ENCODE measurements at places on chromosomes 4 and X.

DNA sequence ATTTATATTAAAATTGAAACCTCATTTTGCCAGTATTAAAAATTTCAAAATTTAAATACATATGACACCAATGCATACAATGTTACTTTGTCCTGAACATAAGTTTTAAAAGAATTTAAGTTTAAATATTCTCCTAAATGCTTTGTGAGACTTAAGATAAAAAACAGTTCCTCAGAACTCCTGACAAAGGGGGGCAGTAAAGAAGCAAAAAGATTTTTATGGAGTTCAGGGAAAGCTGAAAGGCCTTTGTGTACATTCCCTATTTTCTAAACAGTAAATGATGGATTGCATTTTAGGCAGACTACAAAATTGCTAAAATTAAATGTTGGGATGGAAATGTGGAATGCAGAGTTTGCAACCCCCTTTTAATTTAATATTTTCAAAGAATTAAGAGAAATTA, 81.7 kb downstream of the SNCA start:
- no peak for DNase-seq

- no peak for DNase-seq
Observed at GRCh38 chr4:163878336-163879121, 384.0 kb downstream of the TMA16 start.

DNA sequence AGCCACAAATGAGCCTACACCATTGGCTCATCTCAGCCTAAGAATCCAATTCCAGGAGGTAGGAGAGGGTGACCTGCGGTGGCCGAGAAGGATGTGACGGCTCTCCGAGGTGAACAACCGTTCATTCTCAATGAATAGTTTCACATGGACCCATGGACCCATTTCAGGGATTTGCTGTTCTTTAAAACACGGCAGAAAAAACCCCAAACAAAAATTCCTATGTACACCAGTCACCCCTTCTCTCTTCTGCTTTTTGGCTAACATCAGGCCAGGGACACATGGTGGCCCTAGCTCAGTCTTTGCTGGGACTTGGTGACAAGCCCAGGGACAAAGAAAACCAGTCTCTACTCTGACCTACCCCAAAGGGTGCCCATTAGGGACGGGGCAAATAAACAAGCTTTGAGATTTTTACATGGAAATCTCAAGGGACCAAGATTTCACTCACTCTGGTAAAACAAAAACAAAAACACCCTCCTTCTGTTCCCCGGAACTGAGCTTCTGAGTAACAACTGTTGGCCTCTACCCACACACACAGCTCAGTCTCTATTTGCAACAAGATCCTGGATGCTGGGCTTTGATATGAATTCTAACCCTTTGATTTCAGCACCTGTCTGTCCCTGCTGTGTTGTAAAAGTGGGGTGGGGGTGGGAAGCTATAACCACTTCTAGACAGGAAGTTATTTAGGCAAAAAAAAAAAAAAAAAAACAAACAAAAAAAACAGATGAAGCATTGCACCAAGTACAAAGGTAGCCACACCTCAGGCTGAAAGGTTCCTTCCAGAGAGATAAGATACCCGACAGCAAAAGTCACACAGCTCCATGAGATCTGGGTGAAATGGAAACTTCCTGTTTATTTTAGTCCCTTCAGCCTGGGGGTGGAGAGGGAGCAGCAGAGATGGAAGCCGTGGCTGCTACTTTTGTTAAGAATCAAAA, 49.0 kb downstream of the DDX3X start:
- DNase-seq: no peak

DNA sequence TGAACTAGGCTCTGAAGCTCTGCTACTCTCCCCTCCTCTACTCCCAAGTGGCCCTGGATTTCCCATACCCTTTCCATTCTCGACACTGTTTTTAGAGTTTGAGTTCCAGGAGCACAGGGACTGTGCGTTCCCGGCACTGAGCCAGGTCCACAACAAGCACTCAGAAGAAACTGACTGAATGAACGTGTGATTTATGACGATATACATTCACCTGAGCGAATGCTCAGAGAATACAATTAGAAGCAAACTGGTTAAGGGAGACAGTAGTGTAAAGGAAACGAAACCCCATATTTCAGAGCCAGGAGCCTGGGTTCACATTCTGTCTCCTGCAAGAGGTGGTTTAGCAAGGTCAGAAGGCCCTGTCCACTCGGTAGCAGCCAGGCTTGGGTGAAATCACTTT, 1.4 kb upstream of the KIAA0232 start:
- DNase-seq: no peak

DNA sequence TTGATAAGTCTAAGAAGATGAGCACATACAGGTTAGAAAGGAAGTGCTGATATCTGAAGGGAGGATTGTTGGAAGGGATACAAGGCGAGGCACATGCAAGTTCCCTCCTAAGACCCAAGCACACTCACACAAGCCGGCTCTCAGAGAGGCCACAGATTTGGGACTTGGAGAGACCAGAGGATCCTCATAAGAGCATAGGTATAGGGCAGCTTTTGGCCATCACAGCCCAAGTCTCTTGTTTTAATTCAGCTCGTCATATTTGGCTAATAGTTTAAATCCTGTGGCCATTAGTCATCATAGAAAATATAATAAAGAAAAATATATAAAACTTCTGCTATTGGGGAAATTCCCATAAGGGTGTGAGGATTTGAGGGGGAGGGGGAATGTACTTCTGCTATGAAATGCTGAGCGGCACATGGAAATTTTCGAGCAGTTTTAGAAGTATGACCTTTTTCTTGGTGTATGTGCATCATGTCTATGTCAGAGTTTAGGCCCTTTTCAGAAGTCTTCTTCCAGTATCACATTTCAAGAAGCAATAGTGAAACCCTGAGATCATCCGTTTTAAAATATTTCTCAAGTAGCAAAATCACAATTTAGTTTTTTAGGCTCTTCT, 97.7 kb downstream of the NFKB1 start:
- no peak for DNase-seq

DNA sequence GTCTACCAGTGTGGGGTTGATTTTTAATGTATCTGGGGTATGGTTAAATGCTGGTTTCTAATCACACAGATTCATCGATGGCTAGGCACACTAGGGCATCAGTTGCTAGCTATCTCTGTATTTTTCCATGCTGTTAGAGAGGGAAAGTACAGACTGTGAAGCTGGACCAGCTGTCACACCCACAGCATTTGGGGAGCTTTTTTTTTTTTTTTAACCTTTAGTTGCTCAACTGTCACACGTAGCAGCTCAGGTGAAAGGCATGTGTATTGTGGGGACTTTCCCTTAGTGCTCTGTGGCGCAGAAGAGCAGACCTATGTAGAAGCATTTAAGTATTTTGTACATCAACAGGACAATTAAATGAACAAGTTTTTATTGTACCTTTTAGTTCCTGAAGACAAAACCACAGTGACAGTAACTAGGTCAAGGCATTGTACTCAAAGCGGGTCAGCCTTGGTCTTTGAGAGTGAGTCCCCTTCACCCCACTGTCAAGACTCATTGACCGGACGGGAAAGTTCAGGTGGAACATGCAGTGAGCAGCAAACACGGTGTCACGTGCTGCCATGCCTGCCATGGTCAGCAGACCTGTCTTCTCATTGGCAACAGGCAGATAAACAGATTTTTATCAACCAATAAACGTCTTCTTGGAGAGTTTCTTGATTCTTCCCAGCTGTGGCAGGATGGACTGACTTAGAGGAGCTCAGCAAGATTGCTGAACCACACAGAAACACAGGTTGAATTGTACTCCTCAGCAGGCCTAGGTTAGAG, 65.3 kb downstream of the CASP3 start:
- no peak for DNase-seq

DNA sequence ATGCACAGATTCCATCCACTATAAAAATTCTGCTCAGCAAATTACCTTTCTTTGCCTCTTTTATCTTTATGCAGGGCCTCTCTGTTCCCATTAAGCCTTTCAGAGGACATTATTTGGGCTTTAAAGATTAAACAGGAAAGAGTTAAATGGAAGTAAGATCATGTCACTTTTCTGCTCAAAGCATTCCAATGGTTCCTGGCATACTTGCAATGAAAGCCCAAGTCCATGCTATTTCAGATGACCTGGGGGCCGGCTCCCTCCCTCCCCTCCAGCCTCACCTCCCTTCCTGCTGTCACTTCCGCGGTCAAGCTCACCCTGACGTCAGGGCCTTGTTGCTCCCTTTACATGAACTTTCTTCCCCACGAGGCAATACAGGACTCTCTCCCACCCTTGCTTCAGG, 125.5 kb downstream of the C4orf51 start:
- DNase-seq: no peak

GRCh38 chr4:6749340-6750171, 33.0 kb upstream of the KIAA0232 start:
- no peak for DNase-seq

- DNase-seq: no peak
Observed at GRCh38 chr4:8675383-8675782, 82.8 kb downstream of the CPZ start.

DNA sequence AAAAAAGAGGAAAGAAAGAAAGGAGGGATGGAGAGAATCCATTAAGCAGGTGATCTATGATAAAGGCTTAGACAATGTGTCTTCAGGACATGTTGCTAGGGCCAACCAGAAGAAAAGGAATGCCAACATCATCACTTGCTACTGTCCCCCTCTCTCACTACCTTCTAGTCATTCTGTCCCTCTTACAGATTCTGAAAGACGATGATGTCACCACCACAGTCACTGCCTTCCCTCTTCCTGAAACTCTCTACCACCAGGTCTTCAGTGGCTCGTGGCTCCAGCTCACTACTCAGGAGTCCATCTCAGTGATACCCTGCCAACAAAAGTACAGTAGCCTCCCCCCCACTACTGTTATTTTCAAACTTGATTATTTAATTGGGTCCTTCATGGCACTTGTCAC, 64.0 kb downstream of the KCNIP4 start:
- no peak for DNase-seq

DNA sequence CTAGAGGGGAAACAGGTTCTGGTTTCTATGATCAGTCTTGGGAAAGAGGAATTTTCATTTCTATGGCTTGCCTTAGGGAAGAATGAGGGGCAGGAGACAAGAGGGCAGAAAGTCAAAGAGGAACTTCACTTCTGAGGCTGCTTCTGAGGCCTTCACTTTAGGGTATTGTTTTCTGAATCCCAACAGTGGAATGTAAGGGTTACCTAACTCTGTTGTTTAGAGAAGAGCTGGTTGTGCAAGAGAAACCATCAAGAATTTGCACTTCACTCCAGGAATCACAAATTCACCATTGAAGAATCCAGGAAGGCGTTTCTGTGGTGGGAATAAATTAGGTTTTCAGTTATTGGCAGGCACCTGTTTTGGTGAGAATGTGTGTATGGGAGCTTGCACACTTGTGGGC, 126.7 kb upstream of the AMOT start:
- DNase-seq: no peak

GRCh38 chr4:18934197-18934596, 912.6 kb upstream of the LCORL start:
- no peak for DNase-seq

- DNase-seq: no peak
Observed at GRCh38 chrX:69080855-69081465, 84.3 kb downstream of the PJA1 start.

DNA sequence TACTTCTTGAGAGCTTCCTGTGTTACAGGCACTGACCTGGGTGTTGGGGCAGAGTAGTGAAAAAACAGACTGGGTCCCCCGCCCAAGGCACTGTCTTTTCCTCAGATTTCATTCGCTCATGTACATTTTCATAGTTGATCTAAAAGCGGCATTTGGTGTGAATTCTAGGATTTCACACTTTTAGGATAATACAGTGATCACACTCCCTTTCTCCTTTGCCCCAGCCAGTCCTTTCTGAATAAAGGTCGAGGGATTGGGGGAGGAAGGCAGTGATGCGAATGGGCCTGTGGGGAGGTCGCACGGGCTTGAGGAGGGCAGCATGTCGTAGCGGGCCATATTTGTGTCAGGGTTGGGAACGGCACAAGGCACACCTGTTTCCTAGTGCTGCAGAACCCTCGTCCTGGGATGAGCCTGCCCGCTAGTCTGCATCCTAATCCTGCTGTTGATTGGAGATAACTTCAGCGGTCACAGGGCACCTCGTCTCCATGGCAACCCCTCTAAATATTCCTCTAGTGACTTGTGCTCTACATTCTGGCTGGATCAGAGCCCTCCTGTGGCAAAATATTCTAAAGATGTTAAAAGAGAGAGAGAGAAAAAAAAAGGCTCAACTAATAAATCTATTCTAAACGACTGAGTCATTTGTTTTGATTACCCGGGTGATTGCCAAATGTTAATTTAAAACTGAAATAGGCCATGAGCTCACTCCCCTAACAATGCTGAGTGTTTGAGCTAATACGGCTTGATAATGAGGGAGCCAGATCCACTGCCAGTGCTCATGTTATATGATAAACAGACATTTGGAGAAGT, 21.8 kb downstream of the FHL1 start:
- no peak for DNase-seq

DNA sequence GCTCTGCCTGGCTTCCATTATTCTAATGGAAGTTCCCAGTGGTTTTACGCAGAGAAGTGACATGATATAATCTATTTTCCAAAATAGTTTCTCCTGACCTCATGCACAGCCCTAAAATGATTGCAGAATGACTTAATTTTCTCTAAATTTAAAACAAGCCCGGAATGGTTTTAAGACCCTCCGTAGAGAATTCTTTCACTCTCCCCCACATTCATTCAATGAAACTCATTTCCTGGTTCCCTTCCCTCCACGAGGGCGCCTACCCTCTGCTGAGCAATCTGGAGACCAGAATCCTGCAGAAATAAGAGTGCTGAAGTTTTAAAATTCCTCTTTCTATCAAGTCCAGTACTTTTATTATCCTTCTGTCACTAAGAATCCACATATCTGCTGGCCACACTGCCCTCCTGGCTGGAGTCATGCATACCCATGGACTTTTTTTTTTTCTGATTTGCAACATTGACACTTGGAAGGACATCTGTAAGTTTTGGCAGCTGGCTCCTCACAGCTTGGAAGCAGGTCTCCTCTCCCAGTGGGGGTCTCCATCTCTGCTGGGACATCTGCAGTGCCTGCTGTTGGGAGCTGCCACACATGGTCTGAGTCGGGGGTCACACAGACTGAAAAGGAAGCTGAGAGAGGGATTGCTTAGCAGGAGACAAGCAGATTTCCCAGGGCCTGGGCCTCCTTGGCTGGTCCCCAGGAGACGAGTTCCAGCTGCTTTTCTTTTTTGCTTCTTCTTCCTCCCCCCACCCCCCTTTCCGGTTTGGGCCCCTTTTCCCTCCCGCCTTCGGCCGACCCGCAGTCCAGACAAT, 86.1 kb downstream of the SOWAHB start:
- DNase-seq: no peak

DNA sequence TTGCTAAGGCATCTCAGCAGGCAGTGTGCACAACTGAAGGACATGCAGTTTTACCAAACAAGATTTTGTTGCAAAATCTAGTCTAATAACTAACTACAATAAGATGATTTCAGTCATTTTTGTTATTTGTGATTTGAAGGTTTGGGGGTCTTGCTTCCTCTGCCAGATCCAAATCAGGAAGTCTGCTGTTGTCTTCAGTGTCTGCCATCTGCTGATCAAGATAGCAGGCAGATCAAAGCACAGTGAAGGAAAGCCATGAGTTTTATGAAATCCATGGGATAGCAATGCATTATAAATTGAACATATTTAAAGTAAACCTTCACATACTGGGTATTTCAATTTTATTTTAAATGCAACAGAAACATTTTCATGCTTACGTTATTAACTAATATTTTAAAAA, 169.1 kb upstream of the ETNPPL start:
- DNase-seq: no peak
